ENCODE measurements at places on chromosomes 2 and 18.
A peak's percentile ranks its signal among the peaks of the same experiment; 100 is the strongest.

GRCh38 chr18:59833785-59834184 is 66.0 kb upstream of the PMAIP1 start:
- no peak for DNase-seq

- DNase-seq, result no peak
Observed at GRCh38 chr18:70522183-70522680, 233.4 kb downstream of the SOCS6 start.

- peak; percentile 27 for DNase-seq
Observed at GRCh38 chr2:524442-524841, 152.8 kb downstream of the TMEM18 start.

DNA sequence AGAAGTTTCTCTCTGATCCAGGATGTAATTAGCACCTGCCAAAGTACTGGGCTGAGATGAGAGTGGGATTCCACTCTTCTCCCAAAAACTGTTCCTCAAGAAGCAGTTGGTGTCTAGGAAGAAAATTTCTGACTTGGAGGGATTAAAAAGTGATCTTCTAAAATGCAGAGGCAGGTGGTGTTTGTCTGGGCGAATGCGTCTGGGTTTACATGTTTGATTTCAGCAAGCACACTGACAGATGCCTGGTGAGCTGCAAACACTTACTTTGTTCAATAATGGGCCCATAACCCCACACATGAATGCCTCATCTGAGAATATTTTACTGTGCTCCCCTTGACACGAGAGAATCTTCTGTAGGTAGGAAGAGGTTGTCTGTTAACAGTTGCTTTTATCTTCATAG is 24.3 kb upstream of the KCNF1 start:
- no peak for DNase-seq

DNA sequence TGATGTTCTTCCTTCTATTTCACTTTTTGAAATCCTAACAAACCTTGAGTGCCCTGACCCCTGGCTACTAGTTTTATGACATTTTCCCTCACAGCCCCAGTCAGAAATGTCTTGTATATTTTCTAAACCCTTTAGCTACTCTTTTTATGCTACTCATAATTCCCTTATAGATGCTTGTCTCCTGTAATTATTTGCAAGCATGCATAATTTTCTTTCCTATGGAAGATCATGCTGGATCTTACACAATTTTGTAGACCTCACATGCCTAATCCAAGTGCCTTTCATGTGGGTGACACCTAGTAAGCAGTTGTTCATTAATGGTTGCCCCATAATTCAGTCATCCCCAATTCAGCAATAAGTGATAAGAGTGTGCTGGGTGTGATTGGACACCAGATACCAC is 6.9 kb downstream of the GPD2 start:
- DNase-seq, result no peak

- peak; percentile 69 for DNase-seq
Observed at GRCh38 chr2:188050726-188051125, 240.9 kb upstream of the GULP1 start.

GRCh38 chr2:7919510-7919909 is 762.3 kb upstream of the ID2 start:
- DNase-seq, result no peak

- DNase-seq, result no peak
Observed at GRCh38 chr2:240655931-240656886, 26.5 kb downstream of the AQP12B start.

- DNase-seq, result no peak
Observed at GRCh38 chr2:233977296-233977837, 60.2 kb downstream of the TRPM8 start.

DNA sequence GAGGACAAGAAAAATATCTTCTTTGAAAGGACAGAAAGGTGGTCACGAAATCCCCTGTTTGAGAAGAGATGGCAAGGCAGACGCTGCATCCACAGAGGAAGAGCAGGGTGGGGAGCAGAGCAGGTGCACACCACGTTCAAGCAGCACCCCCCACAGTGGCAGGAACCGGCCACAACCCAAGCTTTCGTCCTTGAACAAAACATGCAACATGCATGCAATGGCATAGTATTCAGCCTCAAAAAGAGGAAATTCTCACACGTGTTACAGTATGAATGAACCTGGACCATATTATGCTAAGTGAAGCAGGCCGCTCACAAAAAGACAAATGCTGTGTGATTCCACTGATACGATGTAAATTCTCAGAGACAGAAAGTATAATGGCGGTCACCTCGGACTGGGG is 51.4 kb downstream of the CMPK2 start:
- DNase-seq, result no peak

- DNase-seq, result no peak
Observed at GRCh38 chr2:167368371-167368770, 480.1 kb downstream of the XIRP2 start.

DNA sequence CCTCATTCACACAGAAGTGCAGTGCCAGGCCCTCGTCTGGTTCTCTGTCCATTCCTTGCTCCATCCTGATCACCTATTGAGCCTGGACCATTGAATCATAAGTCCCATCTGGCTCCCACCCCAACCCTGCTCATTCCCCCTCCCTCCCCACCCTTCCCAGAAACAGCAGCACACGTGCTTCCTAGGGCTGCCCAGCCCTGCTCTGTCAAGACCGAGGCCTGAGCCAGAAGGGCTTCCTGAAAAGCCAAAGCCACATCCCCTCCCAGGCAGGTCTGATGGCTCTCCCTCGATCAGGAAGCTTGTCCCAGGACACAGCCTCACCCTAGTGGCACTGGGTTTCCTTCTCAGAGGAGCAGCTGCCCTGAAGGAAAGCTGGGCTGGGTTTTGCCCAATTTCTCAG is 79.8 kb upstream of the FZD7 start:
- DNase-seq, result no peak

- DNase-seq, result peak; percentile 65
Observed at GRCh38 chr2:64586883-64587481, 62.9 kb downstream of the AFTPH start.

GRCh38 chr18:58541789-58542425 is 87.0 kb downstream of the ALPK2 start:
- DNase-seq, result peak; percentile 99

GRCh38 chr2:236261452-236261851 is 2.8 kb downstream of the ASB18 start:
- DNase-seq, result peak; percentile 19

GRCh38 chr2:216932863-216933548 is 73.1 kb upstream of the TNP1 start:
- DNase-seq, result no peak

DNA sequence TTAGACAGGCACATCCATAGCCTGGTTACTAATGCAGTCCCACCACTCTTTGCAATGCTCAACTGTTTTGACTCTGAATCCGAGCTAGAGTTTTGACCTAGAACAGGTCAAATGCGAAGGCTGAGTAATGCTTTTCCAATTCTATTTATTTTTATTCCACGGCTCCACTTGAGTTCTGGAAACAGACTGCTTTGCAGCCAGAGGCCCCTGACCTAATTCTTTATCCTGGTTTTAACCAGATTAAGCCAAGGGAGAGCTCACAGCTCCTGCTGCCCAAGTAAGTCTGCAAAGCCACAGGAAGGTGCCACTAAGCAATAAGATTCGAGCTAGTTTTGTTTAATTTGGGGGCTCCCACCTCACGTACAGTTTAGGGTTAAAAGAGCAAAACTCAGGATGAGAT is 51.4 kb downstream of the MREG start:
- DNase-seq, result no peak

Measured in fibroblast of skin of right biceps (primary cell).